ENCODE measurements at places on chromosomes 2 and 18. TPM values are rescaled to one million over a fixed set of nuclear protein-coding genes. Genes with fewer than 3 reads are reported as not detected.

- peaks cover 5% of the 10 kb centered on the region for H3K4me1 ChIP-seq
- no peak overlapping the region for H3K4me3 ChIP-seq
- H3K36me3 ChIP-seq: no peaks in the 10 kb centered on the region
Observed at GRCh38 chr2:178484245-178485041, 4.2 kb downstream of the PLEKHA3 start.

Gene SERPINB10
- total RNA-seq: not detected

GRCh38 chr2:30231996-30232800, 864 bp downstream of the LBH start:
- DNase-seq: peak; percentile 75
- H3K27ac ChIP-seq: peak overlapping the region; percentile 99
- no peaks in the 10 kb centered on the region for H3K36me3 ChIP-seq
- H3K4me3 ChIP-seq: peak overlapping the region; percentile 68
- no peaks in the 10 kb centered on the region for H3K27me3 ChIP-seq
- H3K4me1 ChIP-seq: peaks cover 6% of the 10 kb centered on the region

DNA sequence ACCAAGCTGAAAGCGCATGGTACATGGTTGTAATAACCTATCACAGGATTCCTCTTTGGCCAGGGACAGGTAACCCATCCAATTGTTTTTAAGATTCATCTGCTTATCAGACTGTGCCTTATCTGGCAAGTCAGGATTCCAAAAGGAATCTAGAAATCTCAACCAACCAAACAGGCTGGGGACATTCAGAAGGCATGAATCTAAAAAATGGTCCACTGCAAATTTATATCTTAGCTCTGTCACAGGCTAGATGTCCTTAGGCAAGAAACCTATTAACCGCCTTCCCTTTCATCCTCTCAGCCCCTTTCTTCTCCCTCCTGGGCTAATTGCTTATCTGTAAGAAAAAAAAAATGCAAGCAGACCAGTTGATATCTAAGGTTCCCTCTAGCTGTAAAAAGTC, 4.3 kb downstream of the LRP2 start:
- no peak overlapping the region for H3K4me3 ChIP-seq
- H3K27me3 ChIP-seq: peaks cover 8% of the 10 kb centered on the region
- no peak overlapping the region for H3K27ac ChIP-seq
- DNase-seq: no peak
- no peaks in the 10 kb centered on the region for H3K4me1 ChIP-seq

DNA sequence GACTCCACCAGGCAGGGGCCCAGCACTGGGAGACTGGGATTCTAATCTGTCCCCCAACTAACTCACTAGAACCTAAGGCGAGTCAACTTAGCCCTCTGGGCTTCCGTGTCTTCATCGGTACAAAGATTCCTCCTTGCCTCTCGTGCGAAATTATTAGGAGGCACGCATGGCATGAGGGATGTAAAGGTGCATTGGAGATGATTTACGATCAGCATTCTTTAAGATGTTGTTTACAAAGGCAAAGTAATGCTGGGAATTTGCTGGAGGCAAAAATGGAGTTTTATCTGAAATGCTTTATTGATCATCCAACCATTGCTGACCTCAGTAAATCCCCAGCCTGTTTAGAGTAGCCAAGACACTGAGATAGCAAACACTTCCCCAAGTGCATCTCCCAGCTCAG, 171.8 kb upstream of the KLHL29 start:
- no peaks in the 10 kb centered on the region for H3K27me3 ChIP-seq
- no peaks in the 10 kb centered on the region for H3K36me3 ChIP-seq
- no peak for DNase-seq
- H3K27ac ChIP-seq: no peak overlapping the region
- no peak overlapping the region for H3K4me3 ChIP-seq

DNA sequence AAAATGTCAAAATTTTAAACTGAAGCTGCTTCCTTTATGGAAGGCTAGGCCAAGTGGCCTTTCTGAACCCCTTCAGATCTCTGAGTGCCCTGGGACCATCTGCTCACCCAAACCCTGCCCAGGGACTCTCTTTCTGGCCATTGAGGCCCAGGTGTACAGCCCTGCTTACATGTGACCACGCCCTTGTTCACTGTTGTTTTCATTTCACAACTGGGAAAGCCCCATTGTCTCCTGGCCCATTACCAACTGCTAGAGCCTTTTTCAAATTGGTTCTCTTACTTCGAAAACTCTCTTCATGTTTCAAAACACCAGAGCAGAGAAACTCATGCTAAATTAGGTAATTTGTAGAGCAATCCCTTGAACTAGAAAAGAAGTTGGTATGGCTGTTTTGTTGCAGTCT, 219.5 kb upstream of the TANK start:
- peak overlapping the region; percentile 14 for H3K27ac ChIP-seq
- no peaks in the 10 kb centered on the region for H3K27me3 ChIP-seq
- DNase-seq: no peak
- H3K4me3 ChIP-seq: no peak overlapping the region
- H3K36me3 ChIP-seq: no peaks in the 10 kb centered on the region

GRCh38 chr2:110115291-110116032, at the start of gene MALL:
Gene MALL (minus strand): TSS chr2:110115822. CDS start chr2:110115792, 30 bp downstream.
- peaks cover 5% of the 10 kb centered on the region for H3K27me3 ChIP-seq
- peak within 1 kb of the TSS; percentile 54 for H3K27ac ChIP-seq
- no peaks in the 10 kb centered on the region for H3K4me1 ChIP-seq
- DNase-seq: no peak
- no peaks in the 10 kb centered on the region for H3K36me3 ChIP-seq
- H3K4me3 ChIP-seq: peak within 1 kb of the TSS; percentile 21

Gene POTEF
- not detected for total RNA-seq

Gene EHD3
- 13.1 TPM for total RNA-seq

GRCh38 chr18:40179729-40180461, 1775.1 kb upstream of the PIK3C3 start:
- no peak overlapping the region for H3K4me3 ChIP-seq
- no peak overlapping the region for H3K27ac ChIP-seq
- no peaks in the 10 kb centered on the region for H3K36me3 ChIP-seq
- no peaks in the 10 kb centered on the region for H3K27me3 ChIP-seq
- DNase-seq: no peak

Gene CDH2
- total RNA-seq: 58.2 TPM

Gene GRB14
- total RNA-seq: not detected

Gene BOLL
- not detected for total RNA-seq

Gene SNRNP200
- 88.4 TPM for total RNA-seq

GRCh38 chr18:68965817-68966216, 167.9 kb downstream of the CCDC102B start:
- H3K36me3 ChIP-seq: no peaks in the 10 kb centered on the region
- no peak for DNase-seq
- no peak overlapping the region for H3K27ac ChIP-seq
- no peaks in the 10 kb centered on the region for H3K27me3 ChIP-seq

DNA sequence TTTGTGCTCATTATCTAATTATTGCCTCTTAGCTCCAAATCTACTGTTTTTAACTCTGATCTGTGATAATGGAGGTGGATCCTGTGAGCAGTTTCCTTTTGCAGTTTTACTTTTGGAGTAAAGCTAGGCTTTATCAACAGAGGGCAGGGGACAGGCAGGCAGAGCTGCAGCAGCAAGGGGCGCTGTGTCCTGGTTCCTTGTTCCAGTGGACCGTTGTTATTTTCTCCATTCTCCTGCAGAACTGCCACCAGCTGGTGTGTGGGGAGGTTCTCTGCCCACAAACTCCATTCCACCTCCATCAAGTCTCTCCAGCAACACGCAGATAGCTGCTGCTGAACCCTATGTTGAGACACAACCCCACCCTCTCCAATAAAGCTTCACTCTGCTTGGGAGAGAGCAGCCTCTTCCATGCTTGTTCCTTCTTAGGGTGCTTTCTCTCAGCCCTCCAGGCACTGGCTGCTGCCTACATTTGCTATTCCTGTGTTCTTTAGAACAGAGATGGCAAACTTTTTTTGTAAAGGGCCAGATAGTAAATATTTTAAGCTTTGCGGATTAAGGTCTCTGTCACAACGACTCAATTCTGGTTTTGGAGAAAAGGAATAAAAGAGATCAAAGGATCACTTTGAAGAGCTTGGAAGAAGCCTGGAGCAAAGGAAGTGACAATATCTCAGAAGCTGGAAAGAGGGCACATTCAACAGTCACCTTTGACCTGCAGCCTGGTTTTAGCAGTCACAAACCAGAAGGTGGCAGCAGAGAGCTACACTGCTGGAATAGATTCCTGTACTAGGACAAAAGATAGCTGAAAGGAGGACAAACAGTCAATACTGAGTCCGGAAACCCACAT, 208.8 kb downstream of the CCDC178 start:
- no peak overlapping the region for H3K27ac ChIP-seq
- H3K27me3 ChIP-seq: no peaks in the 10 kb centered on the region
- H3K4me3 ChIP-seq: no peak overlapping the region
- no peaks in the 10 kb centered on the region for H3K36me3 ChIP-seq
- H3K4me1 ChIP-seq: no peaks in the 10 kb centered on the region

Gene NXPH2
- total RNA-seq: 1.2 TPM

GRCh38 chr2:100008956-100009355, 133.4 kb downstream of the AFF3 start:
- H3K27ac ChIP-seq: no peak overlapping the region
- no peaks in the 10 kb centered on the region for H3K27me3 ChIP-seq
- H3K36me3 ChIP-seq: no peaks in the 10 kb centered on the region
- DNase-seq: no peak

DNA sequence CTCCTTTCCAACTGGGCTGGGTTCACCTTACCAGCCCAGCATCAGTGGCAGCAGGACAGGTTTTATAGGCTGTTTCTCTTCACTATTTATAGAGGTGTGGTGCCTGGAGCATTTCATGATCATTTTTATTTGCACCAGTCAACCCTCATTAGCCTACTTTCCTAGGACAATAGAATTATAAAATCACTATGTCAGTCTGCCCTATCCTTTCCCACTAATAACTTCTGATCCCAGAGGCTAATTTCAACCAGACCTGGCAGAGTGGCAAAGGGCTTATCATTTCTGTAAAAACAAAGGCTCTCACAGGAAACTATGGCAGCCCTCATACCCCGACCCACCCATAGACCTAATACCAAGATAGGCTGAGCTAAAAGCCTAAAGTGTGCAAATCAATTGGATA, 243.5 kb upstream of the TMEFF2 start:
- H3K36me3 ChIP-seq: no peaks in the 10 kb centered on the region
- no peak overlapping the region for H3K27ac ChIP-seq
- no peak for DNase-seq
- no peak overlapping the region for H3K4me3 ChIP-seq

DNA sequence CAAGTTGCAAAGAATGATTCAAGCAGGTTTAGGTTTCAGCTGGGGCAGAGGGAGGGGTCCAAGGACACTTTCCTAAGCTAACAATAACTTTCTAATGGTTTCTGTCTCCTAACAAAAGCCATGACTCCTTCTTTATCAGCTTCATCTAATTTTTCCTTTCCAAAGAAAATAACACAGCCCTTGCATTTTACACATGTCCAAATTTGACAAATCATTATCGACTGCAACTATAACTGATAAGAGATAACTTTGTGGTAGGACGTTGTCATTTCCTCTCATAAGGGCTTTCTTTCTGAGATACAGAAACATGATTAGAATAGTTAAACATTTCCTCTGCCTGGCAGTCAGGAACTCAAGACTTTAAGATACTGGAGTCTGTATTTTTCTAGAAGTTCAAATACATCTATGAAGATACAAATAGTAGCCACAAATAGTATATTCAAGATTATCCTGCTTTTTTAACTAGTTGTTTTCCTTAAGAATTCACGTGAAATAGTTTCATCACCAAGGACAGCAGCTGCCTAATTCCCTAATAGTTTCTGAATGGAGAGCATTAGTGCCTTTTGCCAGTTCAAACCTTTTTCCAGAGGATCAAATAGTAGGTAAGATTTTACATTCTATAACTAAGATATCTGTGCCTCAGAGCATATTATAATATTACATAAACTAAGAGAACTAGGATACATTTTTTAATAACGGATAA, 263.2 kb downstream of the EXOC6B start:
- peak overlapping the region; percentile 35 for H3K27ac ChIP-seq
- no peaks in the 10 kb centered on the region for H3K36me3 ChIP-seq
- no peak overlapping the region for H3K4me3 ChIP-seq
- H3K4me1 ChIP-seq: no peaks in the 10 kb centered on the region
- DNase-seq: no peak

- H3K36me3 ChIP-seq: no peaks in the 10 kb centered on the region
- no peak for DNase-seq
- H3K4me3 ChIP-seq: no peak overlapping the region
- H3K27me3 ChIP-seq: no peaks in the 10 kb centered on the region
- H3K27ac ChIP-seq: no peak overlapping the region
Observed at GRCh38 chr18:31258789-31259188, 59.2 kb upstream of the DSG1 start.

DNA sequence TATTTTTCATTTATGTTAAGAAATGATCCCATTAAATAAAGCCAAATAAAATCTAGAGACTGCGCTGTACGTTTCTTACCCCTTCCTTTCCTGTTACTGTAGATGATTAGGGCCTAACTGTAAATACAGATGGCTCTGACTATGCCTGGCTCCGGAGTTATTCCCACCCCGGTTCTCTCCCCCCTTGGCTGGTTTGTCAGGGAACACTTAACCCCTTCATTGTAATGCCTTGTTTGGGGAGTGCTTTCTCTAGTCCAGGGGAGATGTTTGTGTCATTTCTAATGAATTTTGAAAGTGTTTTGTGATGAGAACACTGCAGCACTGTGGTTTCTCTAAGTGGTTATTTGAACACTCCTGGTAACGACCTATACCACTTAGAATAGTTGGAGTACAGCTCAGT, 8.8 kb downstream of the UNC50 start:
- no peak overlapping the region for H3K27ac ChIP-seq
- DNase-seq: no peak
- H3K27me3 ChIP-seq: no peaks in the 10 kb centered on the region
- H3K4me3 ChIP-seq: no peak overlapping the region
- no peaks in the 10 kb centered on the region for H3K36me3 ChIP-seq
- H3K4me1 ChIP-seq: no peaks in the 10 kb centered on the region

Gene CCDC150
- 0.29 TPM for total RNA-seq

Gene FSIP2
- total RNA-seq: 1.9 TPM

- H3K27me3 ChIP-seq: no peaks in the 10 kb centered on the region
- no peaks in the 10 kb centered on the region for H3K4me1 ChIP-seq
- DNase-seq: no peak
- H3K36me3 ChIP-seq: no peaks in the 10 kb centered on the region
Observed at GRCh38 chr2:20539133-20539719, 92.4 kb downstream of the RHOB start.

- H3K27me3 ChIP-seq: no peaks in the 10 kb centered on the region
- no peak for DNase-seq
- H3K27ac ChIP-seq: no peak overlapping the region
- no peaks in the 10 kb centered on the region for H3K4me1 ChIP-seq
- H3K4me3 ChIP-seq: no peak overlapping the region
Observed at GRCh38 chr2:158130832-158131473, 29.3 kb downstream of the UPP2 start.

- H3K27me3 ChIP-seq: no peaks in the 10 kb centered on the region
- peak; percentile 60 for DNase-seq
- peak overlapping the region; percentile 54 for H3K4me3 ChIP-seq
- no peaks in the 10 kb centered on the region for H3K4me1 ChIP-seq
- no peaks in the 10 kb centered on the region for H3K36me3 ChIP-seq
- H3K27ac ChIP-seq: peak overlapping the region; percentile 61
Observed at GRCh38 chr2:226030788-226031646, 631.5 kb downstream of the NYAP2 start.

All from uterus (tissue), 4 donors.